ENCODE measurements at places on chromosomes 1 and 21. TPM values are rescaled to one million over a fixed set of nuclear protein-coding genes. Genes with fewer than 3 reads are reported as not detected.
A peak's percentile ranks its signal among the peaks of the same experiment; 100 is the strongest.

DNA sequence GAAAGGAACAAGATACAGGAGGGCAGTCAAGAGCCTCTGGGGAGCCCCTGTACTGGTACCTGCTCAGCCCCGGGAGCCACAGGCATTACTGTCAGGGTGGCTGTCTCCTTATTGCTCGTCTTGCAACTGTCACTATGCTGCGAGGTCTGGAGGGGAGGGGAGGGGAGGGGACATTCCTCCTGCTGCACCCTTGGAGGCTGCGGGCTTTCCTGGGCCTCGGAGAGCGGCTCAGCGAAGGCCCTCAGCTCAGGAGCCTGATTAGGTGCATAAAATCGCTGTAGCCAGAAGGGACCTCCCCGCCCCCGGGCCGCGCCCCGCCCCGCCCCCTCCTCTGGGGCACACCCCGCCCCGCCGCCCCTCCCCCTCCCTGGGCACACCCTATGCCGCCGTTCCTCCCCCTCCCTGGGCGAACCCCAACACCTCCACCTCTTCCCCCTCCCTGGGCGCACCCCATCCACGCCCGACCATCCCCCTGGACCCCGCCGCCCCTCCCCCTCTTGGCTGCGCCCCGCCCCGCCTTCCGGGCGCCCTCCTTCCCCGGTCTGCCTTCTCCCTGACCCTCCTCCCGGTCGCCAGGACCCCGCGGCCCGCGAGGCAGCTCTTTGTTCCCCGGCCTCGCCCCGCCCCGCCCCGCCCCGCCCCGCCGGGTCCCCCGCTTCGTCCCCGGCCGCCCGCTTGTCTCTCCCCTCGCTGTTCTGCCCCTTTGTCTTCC is 35.5 kb downstream of the CACHD1 start:
- peak overlapping the region; percentile 28 for H3K27ac ChIP-seq
- H3K27me3 ChIP-seq = no peaks in the 10 kb centered on the region
- no peaks in the 10 kb centered on the region for H3K36me3 ChIP-seq
- peaks cover 12% of the 10 kb centered on the region for H3K4me1 ChIP-seq
- H3K4me3 ChIP-seq = no peak overlapping the region

GRCh38 chr1:239803781-239804180 is 287.9 kb upstream of the FMN2 start:
- no peaks in the 10 kb centered on the region for H3K4me1 ChIP-seq
- no peak for DNase-seq
- H3K36me3 ChIP-seq = no peaks in the 10 kb centered on the region
- H3K4me3 ChIP-seq = no peak overlapping the region

- no peak overlapping the region for H3K4me3 ChIP-seq
- H3K27me3 ChIP-seq = no peaks in the 10 kb centered on the region
- no peaks in the 10 kb centered on the region for H3K36me3 ChIP-seq
- no peaks in the 10 kb centered on the region for H3K4me1 ChIP-seq
- H3K27ac ChIP-seq = no peak overlapping the region
- DNase-seq = no peak
These were observed 297.2 kb downstream of the TGFB2 start for GRCh38 chr1:218642033-218642948.

GRCh38 chr21:41328660-41329607 is 12.3 kb downstream of the FAM3B start:
- no peak overlapping the region for H3K4me3 ChIP-seq
- H3K27me3 ChIP-seq = no peaks in the 10 kb centered on the region
- H3K27ac ChIP-seq = no peak overlapping the region
- no peak for DNase-seq
- H3K4me1 ChIP-seq = no peaks in the 10 kb centered on the region
- no peaks in the 10 kb centered on the region for H3K36me3 ChIP-seq

- no peak for DNase-seq
- H3K27ac ChIP-seq = no peak overlapping the region
- no peak overlapping the region for H3K4me3 ChIP-seq
These were observed 151.5 kb upstream of the POU3F1 start for GRCh38 chr1:38198099-38198498.

DNA sequence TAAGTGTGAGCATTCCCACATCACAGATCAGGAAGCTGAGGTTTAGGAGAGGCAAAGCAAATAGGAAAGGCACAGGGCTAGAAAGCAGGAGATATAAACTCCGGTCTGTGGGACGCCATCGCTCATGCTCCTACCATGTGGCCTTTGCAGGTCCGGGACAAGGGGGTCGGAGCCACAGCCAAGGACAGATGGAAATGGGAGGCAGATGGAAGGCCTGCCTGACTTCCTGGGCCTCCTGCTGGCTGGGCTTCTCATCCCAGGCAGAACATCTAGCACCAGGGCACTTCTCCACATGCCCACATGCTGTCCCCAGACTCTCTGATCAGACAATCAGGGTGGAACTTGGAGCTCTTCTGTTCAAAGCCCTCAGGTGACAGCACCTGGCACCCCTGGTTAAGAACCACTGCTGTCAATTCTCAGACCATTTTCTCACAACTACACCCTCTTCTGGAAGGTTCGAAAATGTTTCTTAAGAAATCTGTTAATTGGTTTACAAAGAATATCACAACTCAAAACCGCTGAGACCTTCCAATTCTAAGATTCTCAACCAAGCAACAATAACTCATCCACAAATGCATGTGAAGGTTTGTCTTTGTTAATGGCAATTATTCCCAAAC is 173.3 kb upstream of the EDN2 start:
- H3K27me3 ChIP-seq = no peaks in the 10 kb centered on the region
- no peak overlapping the region for H3K4me3 ChIP-seq
- no peak overlapping the region for H3K27ac ChIP-seq
- H3K36me3 ChIP-seq = no peaks in the 10 kb centered on the region
- no peak for DNase-seq

The FCGR3A gene
- 1.7 TPM for total RNA-seq

The KCNJ9 gene
- total RNA-seq = not detected
